HuH-7.5 (cell line): ENCODE measurements at places on chromosomes 16 and 17.
A peak's percentile ranks its signal among the peaks of the same experiment; 100 is the strongest.

GRCh38 chr16:82134846-82135245 lies 35.2 kb downstream of the MPHOSPH6 start:
- DNase-seq, result no peak

GRCh38 chr17:81948635-81949378 lies 1.8 kb upstream of the MYADML2 start:
- DNase-seq, result no peak

DNA sequence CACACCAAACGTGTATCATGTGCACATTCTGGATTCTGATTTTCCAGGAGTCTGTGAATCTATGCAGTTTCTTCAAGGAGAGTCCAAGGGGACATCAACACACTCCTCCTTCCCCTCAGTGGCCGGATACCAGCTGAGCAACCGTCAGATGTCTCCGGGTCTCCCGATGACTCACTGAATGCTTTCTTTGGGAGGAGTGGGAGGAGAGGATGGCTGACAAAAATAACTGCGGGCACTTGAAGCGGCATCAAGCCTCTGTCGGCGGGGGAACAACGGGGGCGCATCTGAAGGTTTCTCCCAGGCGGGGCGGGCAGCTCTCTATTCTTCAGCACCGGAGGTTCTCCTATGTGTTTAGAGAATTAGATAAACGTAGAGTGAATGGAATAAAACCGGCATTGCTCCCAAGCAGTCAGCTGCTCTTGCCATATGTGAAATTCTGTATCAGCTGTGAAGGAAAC lies 24.6 kb upstream of the LRRC75A start:
- no peak for DNase-seq

DNA sequence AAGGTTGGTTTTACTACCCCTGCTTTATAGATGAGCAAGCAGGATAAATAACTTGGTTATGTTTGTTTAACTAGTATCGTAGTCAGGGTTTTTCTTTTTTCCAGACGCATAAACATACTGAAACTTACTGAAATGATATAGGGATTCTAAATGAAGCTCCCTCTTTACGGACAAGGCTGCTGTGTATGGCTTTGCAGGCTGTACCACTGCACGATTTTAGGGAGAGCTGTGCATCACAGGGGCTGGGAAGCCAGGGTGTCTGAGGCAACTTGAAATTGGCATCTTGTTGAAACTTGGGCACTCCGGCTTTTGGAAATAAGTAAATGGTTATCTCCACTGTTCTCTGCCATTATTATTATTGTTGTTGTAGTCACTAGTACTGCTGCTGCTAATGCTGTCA lies 218.1 kb upstream of the CDH8 start:
- no peak for DNase-seq

- DNase-seq, result no peak
These were observed 23.3 kb downstream of the ATP6V0D1 start for GRCh38 chr16:67457611-67458010.

- DNase-seq, result no peak
These were observed 8.2 kb downstream of the RHBDF2 start for GRCh38 chr17:76492989-76493501.

DNA sequence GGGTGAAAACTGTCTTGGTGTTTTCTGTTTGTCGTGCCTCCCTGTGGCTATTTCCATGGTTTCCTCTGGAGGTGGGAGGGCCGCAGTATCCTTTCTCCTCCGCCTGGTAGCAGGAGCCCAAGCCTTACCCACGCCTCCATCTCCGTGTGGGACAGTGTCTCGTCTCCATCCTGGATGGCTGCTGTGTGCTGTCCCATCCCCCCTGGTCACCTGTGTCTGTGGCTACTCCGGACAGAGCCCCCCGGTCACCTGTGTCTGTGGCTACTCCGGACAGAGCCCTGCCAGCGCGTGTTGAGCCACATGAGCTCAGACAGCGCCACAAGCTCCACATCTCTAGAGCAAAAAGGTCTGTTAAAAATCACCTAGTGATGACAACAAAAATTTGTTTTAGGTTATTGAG lies 198.2 kb upstream of the CHMP6 start:
- no peak for DNase-seq

DNA sequence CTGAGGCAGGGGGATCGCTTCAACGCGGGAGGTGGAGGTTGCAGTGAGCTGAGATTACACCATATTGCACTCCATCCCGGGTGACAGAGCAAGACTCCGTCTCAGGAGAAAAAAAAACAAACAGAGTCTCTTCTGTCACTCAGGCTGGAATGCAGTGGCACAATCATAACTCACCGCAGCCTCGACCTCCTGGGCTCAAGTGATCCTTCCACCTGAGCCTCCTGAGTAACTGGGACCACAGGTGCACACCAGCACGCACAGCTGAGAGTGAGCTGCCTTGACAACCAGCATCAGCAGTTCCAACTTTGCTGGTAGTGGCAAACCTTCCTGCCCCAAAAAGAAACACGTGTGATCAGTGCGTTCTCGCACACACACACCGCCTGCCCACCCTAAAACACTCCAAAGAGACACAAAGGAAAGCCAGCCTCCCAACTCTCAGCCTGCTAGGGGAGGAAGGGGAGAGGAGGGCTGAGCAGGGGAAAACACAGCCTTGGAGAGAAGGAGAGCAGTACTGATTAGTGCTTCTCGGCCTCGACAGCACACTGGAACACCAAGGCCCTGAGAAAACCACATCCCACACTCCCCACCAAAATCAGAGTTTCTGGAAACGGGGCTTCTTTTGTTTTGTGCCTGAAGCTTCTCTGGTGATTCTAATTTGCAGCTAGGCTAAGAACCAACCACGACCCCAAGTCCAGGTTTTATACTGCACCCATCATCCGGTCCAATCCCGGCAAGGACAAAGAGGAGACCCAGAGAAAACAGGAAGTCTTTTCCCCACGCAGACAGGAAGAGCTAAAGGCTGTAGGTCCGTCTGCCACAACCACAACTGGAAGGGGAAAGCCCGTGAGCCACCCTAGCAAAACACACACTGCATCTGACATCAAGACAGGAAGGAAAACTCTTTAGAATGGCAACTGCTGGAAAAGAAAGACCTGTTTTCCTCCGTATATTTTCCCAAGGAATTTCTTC lies 28.8 kb downstream of the ZCCHC14 start:
- no peak for DNase-seq

DNA sequence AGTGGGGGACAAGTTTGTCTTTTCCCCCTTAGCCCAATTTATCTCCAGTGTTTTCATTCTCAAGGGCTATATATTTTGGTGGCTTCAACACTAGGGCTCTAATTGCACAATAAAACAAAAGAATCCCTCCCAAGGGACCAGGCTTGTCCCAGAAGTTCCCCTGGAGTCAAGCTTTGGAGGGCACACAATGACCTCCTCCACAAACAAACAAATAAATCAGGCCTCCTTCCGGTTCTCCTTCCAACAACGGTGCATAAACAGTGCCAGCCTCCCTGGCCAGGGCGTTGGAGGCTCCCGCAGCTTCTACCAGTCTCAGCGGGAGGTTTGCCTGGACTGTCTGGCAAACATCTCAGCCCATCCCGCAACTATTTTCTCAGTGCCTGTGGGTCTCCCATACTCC lies 188.0 kb upstream of the FOXF1 start:
- no peak for DNase-seq

DNA sequence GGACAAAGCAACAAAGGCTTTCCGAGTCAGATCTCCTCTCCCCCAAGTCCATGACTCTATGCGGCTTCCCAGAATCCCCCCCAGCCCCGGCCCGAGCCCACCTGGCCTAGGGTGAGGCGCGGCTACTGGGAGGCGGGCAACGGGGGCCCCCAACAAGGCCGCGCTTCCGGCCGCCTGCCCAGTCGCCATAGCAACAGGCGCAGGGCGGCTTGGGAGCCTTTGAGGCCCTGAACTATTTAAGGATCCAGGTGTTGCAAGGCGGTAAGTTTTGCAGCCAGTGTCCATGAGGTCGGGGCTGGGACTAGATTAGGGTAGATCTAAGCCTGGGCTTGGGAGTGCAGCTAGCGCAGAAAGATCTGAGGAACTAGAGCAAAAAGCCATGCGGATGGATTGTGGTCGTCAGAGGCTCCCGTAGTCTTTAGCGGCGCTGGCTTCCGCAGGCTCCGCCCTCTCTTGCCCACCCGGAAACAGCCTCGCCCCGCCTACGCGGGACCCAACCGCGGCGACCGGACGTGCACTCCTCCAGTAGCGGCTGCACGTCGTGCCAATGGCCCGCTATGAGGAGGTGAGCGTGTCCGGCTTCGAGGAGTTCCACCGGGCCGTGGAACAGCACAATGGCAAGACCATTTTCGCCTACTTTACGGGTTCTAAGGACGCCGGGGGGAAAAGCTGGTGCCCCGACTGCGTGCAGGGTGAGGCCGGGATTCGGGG lies at the start of the genes KIAA0753 and TXNDC17:
TSS of gene KIAA0753 (minus strand) at position 176 of the 711 bp plus-strand sequence. CDS start 5,608 bp downstream, outside the sequence.
TSS of gene TXNDC17 (plus strand) at position 525 of the 711 bp plus-strand sequence. CDS start at position 548, 23 bp downstream.
- peak; percentile 48 for DNase-seq

DNA sequence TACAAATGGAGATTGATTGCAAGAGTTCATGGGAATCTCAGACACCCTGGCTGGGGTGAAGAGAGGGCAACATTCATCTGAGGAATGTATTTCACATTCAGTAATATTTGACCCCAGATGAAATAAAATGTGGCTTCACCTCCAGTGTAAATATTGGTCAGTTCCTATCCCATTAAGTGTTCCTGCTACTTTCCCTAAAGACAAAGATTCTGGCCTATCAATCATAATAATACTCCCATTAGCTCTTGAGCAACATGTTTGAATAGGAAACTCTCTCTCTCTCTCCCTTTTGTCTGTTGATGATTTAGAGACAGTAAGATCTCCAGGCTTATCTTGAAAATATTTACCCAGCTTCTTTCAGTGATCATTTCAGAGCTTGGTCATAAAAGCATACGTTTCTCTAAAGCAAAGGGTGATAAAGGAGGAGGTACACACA lies 70.1 kb downstream of the KCNJ2 start:
- no peak for DNase-seq

- peak; percentile 25 for DNase-seq
These were observed 715 bp downstream of the TLCD3A start for GRCh38 chr17:732902-733720.

DNA sequence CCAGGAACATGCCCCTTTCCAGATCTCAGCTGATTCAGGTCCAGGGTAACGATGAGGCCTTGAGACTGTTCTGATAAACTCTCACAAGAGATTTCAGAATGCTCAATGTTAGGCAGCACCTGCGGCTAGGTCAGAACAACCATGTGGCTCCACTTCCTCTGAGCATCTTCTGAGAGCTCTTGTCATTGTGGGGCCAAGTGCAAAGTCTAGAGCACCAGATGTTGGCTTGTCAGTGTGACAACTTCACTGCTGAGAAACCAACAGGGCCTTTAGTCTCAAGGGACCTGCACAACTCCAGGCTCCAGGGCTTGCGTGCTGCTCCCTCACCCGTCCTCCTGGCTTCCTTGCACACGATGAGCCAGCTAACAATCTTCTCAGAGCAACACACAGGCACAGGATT lies 29.0 kb downstream of the FCSK start:
- DNase-seq, result no peak

DNA sequence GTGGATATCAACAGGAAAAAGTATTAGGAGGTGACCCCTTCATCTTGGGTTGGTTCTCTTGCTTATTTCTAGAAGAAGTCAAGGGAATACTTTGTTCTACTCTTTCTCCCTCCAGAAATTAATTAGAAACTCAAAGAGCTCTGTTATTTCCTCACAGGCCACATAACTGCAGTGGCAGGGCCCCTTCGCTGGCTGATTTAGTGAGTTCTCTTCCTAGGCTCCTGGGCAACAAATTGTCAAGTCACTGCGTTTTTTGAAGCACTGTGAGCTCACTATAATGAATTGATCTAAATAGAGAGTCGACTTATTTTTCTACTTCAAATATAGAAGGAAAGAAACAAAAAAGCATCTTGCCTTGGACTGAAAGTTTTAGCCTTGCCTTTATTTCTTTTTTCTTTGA lies 4.8 kb downstream of the SHISA6 start:
- DNase-seq, result no peak

DNA sequence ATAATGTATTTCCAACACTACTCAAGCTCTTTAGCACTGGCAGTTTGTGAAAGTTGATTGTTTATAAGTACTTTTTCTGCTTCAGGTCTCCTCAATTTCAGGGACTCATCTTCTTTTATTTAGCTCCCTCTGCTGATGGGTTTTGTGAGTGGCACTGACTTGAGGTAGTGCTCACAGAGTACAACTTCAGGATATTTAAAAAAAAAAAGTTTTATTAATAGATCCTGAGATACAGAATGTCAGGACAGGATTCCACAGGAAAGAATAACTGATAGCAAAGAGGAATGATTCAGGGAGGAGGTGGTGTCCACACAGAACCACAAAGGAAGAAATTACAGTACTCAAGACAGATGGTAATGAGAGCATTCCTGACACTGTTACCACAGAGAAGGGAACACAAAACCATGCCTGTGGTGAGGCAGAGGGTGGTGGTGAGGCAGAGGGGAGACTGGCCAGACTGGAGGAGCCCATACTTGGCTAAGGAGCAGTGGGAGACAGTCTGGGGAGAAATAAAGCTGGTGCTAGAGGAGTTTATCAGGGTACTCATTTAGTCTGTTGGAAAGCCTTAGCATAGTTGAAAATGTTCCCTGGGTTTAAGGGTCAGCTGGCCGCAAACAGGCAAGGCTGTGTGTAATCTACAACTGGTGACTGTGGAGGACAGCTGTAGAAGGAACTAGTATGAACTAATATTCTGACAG lies 63.7 kb downstream of the SPAG9 start:
- peak; percentile 10 for DNase-seq

DNA sequence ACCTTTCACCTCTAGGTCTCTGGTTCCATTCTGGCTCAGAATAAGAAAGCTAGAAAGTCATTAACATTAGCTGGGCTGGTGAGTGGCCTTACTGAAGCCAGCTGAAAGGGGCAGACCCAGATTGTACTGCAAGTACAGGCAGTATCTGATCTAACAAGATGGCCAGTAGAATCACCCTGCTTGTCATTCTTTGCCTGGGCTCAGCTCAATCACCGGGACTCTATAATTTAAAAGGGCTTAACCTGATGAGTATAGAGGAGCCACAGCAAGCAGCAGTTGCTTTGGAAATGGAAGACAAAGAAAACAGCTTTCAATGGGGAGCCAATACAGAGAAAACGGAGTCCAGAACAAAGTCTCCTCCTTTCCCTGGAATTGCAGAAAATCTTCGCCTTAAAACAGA lies 13.6 kb downstream of the CDH8 start:
- DNase-seq, result no peak
